ENCODE measurements at places on chromosomes 2 and 18.

- no peaks in the 10 kb centered on the region for H3K4me1 ChIP-seq
- no peak for DNase-seq
- H3K4me3 ChIP-seq, result no peak overlapping the region
These were observed 34.6 kb upstream of the TACR1 start for GRCh38 chr2:75233965-75234364.

- no peaks in the 10 kb centered on the region for H3K4me1 ChIP-seq
- no peaks in the 10 kb centered on the region for H3K27me3 ChIP-seq
- no peaks in the 10 kb centered on the region for H3K36me3 ChIP-seq
- no peak overlapping the region for H3K4me3 ChIP-seq
- no peak overlapping the region for H3K27ac ChIP-seq
- DNase-seq, result peak; percentile 13
These were observed 756.1 kb upstream of the DDX18 start for GRCh38 chr2:117058366-117058765.

DNA sequence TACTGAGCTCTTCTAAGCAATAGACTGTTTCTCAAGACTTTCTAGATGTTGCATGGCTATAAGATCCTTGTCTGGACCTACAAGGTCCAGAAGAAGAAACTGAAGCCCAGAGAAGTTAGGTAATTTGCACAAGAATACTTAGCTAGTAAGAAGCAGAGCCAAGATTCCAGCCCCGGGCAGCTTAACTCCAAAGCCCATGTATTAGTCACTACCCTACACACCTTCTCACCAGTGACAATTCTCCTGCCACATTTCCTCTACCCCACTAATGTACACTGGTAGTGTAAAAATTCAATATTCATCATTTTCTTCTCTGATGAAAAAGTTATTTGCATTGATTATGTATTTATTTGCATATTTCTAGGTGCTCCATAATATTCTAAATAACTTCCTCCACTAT is 95.5 kb upstream of the CREB1 start:
- no peak overlapping the region for H3K27ac ChIP-seq
- no peaks in the 10 kb centered on the region for H3K27me3 ChIP-seq
- H3K4me1 ChIP-seq, result no peaks in the 10 kb centered on the region
- H3K36me3 ChIP-seq, result no peaks in the 10 kb centered on the region
- no peak for DNase-seq

- DNase-seq, result no peak
- H3K36me3 ChIP-seq, result peaks cover 14% of the 10 kb centered on the region
- no peaks in the 10 kb centered on the region for H3K27me3 ChIP-seq
- no peak overlapping the region for H3K4me3 ChIP-seq
These were observed 66.5 kb downstream of the EIF2AK3 start for GRCh38 chr2:88560619-88561307.

GRCh38 chr2:126970583-126970982 is 71.9 kb downstream of the TEX51 start:
- H3K27me3 ChIP-seq, result peaks cover 7% of the 10 kb centered on the region
- no peaks in the 10 kb centered on the region for H3K4me1 ChIP-seq

GRCh38 chr2:45765728-45766254 is 114.3 kb downstream of the PRKCE start:
- H3K27ac ChIP-seq, result no peak overlapping the region
- peak; percentile 44 for DNase-seq
- H3K36me3 ChIP-seq, result no peaks in the 10 kb centered on the region
- no peaks in the 10 kb centered on the region for H3K4me1 ChIP-seq
- H3K4me3 ChIP-seq, result no peak overlapping the region

DNA sequence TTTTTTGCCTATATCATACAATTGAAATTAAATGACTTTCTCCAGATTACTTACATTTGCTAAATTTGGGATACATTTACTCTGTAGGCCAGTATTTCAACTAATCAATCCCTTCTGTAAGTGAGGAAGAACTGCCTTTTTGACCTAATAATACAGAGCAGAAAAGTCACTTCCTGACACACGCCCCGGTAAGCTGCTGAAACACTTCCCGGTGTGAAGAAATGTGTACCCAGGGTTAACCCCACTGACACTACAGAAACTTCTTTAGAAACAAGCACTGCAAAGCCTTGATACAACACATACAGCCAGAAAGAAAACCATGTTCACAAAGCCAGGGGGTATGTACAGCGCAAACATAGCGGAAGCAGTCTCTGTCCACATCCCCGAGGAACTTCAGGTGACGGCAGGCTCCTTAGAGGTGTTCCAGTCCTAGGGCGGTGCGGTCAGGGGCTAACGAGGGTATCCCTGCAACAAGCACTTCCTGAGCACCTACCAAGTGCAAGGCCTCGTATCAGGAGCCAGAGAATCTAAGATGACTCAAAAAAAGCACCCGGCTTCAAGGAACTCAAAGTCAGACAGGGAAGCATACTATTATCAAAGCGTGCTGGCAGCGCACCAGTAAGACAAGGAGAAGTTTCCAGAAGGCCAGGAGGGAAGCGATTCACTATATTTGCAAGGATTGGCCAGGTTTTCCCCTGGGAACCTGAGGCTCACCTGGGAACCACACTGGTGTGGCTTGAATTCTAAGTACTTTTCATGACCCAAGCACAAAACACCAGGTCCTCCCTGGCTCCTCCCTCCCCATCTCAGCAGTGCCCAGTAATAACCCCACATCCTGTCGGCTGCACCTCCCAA is 46.6 kb downstream of the ZNF516 start:
- peaks cover 2% of the 10 kb centered on the region for H3K4me1 ChIP-seq
- H3K4me3 ChIP-seq, result no peak overlapping the region
- H3K36me3 ChIP-seq, result peaks cover 26% of the 10 kb centered on the region

DNA sequence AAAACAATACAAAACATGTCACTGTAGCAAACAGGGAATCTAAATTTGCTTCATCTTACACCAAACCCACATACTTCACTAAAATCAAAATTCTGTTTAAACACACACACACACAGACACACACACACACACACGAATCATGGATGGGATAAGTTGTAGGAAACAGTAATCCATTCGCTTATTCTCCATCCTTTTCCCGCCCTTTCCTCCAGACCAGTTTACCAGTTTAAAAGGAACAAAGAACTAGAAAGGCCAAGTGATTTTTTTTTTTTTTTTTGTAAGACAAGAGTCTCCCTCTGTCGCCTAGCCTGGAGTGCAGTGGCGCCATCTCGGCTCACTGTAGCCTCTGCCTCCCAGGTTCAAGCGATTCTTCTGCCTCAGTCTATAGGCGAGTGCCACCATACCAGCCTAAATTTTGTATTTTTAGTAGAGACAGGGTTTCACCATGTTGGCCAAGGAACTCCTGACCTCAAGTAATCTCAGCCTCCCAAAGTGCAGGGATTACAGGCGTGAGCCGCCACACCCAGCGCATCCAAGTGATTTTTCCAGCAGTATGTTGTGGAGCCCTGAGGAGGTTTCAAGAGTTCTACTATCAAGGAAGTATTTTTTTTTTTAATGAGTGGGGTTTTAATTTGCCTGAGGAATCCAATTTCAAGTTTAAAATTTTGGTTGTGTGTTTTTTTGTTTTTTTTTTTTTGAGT is 5.7 kb downstream of the PSME4 start:
- H3K4me3 ChIP-seq, result no peak overlapping the region
- no peaks in the 10 kb centered on the region for H3K27me3 ChIP-seq
- peaks cover 2% of the 10 kb centered on the region for H3K36me3 ChIP-seq
- H3K27ac ChIP-seq, result no peak overlapping the region
- no peaks in the 10 kb centered on the region for H3K4me1 ChIP-seq

GRCh38 chr2:71796174-71796593 is 342.8 kb downstream of the DYSF start:
- no peak overlapping the region for H3K4me3 ChIP-seq
- no peaks in the 10 kb centered on the region for H3K4me1 ChIP-seq
- no peak for DNase-seq
- no peak overlapping the region for H3K27ac ChIP-seq
- no peaks in the 10 kb centered on the region for H3K27me3 ChIP-seq

GRCh38 chr2:237022533-237022932 is 63.2 kb upstream of the COPS8 start:
- DNase-seq, result no peak
- no peak overlapping the region for H3K4me3 ChIP-seq
- H3K27me3 ChIP-seq, result no peaks in the 10 kb centered on the region
- H3K27ac ChIP-seq, result no peak overlapping the region

DNA sequence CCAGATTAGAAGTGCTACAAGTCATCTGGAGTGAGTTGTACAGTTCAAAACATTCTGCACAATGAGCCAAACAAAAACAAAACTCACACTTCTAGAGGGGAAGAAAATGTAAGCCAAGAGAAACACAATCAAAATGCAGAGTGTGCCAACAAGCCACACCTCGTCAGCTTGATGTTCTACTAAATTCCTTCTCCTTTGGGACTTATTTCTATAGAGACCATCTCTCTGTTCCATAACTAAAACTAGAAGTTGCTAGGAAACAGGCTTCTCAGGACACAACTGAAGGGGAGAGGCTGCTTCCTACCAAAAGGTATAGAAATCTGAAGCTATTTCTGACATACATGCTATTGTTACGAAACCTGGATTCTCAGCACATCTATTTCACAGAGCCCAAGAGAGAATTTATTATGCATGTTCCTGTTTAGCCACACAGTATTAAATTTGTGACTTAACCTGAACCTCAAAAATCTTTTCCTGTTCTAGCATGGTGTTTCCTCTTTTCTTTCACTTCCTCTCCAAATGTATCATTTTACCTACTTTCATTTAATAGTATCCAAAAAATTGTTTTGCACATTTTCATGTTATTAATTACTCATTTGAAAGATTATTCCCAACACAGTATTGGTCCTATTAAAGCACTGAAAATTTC is 211.4 kb upstream of the CCDC150 start:
- H3K4me1 ChIP-seq, result no peaks in the 10 kb centered on the region
- DNase-seq, result no peak
- H3K27ac ChIP-seq, result no peak overlapping the region
- H3K4me3 ChIP-seq, result no peak overlapping the region

GRCh38 chr2:51579412-51579811 is 547.5 kb upstream of the NRXN1 start:
- H3K27me3 ChIP-seq, result no peaks in the 10 kb centered on the region
- no peaks in the 10 kb centered on the region for H3K4me1 ChIP-seq
- H3K27ac ChIP-seq, result no peak overlapping the region
- no peaks in the 10 kb centered on the region for H3K36me3 ChIP-seq

DNA sequence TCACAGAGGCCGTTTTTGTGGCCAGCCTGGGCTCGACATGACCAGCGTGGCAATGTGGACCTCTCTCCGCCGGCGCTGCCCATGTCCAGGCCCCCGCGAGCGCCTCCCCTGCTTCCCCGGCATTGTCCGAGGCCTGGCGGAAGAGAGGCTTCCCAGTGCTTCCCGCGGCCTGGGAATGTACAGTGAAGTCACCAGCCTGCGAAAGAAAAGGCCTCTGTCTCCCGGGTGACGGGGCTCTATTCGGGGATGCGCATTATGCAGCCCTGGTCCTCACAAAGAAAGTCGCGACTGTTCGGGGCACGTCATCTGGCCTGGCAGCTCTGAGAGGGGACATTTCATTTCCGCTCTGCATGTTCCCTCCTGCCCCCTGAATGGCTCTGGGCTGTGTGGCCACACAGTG is 109.2 kb upstream of the AGAP1 start:
- no peak overlapping the region for H3K27ac ChIP-seq
- no peaks in the 10 kb centered on the region for H3K4me1 ChIP-seq
- H3K27me3 ChIP-seq, result no peaks in the 10 kb centered on the region
- H3K36me3 ChIP-seq, result no peaks in the 10 kb centered on the region
- no peak overlapping the region for H3K4me3 ChIP-seq

GRCh38 chr2:19736191-19736831 is 165.5 kb downstream of the TTC32 start:
- no peak overlapping the region for H3K27ac ChIP-seq
- H3K4me3 ChIP-seq, result no peak overlapping the region
- no peaks in the 10 kb centered on the region for H3K36me3 ChIP-seq
- H3K4me1 ChIP-seq, result no peaks in the 10 kb centered on the region
- H3K27me3 ChIP-seq, result no peaks in the 10 kb centered on the region
- DNase-seq, result no peak

GRCh38 chr2:221549143-221549542 is 23.0 kb downstream of the EPHA4 start:
- no peaks in the 10 kb centered on the region for H3K36me3 ChIP-seq
- H3K27me3 ChIP-seq, result no peaks in the 10 kb centered on the region
- H3K4me3 ChIP-seq, result no peak overlapping the region
- DNase-seq, result no peak

DNA sequence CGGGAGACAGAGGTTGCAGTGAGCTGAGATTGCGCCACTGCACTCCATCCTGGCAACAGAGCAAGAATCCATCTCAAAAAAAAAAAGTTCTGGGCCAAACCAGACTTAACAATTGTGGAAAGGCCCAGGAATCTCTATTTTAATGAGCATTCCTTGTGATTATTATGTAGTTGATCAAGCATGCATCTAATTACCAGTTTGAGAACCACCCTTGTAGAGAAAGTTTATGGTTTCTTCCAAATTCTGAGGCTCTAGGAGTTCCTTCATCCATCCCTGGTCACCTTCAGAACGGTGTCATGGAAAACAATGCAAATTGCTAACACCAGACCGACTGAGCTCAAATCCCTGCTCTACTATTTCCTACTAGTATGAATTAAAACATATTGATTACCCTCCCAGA is 246.3 kb upstream of the KLHL29 start:
- no peak overlapping the region for H3K4me3 ChIP-seq
- no peak overlapping the region for H3K27ac ChIP-seq
- H3K4me1 ChIP-seq, result no peaks in the 10 kb centered on the region
- no peaks in the 10 kb centered on the region for H3K36me3 ChIP-seq
- H3K27me3 ChIP-seq, result no peaks in the 10 kb centered on the region

- no peaks in the 10 kb centered on the region for H3K36me3 ChIP-seq
- H3K4me3 ChIP-seq, result no peak overlapping the region
- no peak overlapping the region for H3K27ac ChIP-seq
- DNase-seq, result no peak
These were observed 17.0 kb downstream of the RTN4 start for GRCh38 chr2:55033076-55033742.

DNA sequence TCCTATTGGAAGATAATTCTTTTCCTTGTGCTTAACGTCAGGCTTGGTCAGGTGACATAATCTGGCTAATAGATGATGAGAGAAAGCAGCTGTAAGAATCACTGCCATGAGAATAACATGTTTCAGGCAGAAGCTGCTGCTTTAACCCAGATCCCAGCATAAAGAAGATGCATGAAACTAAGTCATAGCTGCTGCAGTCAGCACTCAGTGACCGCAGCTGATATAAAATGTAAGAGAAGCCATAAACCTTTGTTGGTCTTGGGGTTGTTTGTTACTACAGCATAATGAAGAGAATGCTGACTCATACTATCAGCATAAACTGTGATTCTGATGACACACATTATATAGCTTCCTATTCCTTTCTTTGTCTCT is 274.3 kb upstream of the TRIB2 start:
- H3K27ac ChIP-seq, result no peak overlapping the region
- no peaks in the 10 kb centered on the region for H3K4me1 ChIP-seq
- H3K4me3 ChIP-seq, result no peak overlapping the region
- H3K27me3 ChIP-seq, result no peaks in the 10 kb centered on the region

- H3K27ac ChIP-seq, result no peak overlapping the region
- no peaks in the 10 kb centered on the region for H3K36me3 ChIP-seq
- no peaks in the 10 kb centered on the region for H3K4me1 ChIP-seq
- no peak for DNase-seq
These were observed 816.8 kb downstream of the LRP1B start for GRCh38 chr2:141313972-141314371.
